ENCODE measurements at places on chromosomes 4 and X.

GRCh38 chr4:95106408-95106928 lies 348.7 kb downstream of the BMPR1B start:
- DNase-seq, result no peak

- no peak for DNase-seq
Observed at GRCh38 chrX:108361316-108361715, 76.9 kb downstream of the COL4A6 start.

GRCh38 chrX:144295921-144296320 lies 412.1 kb downstream of the UBE2NL start:
- DNase-seq, result no peak

GRCh38 chr4:108828620-108829019 lies 65.8 kb upstream of the ETNPPL start:
- no peak for DNase-seq

- DNase-seq, result no peak
Observed at GRCh38 chr4:8355864-8356565, 84.5 kb downstream of the ACOX3 start.

DNA sequence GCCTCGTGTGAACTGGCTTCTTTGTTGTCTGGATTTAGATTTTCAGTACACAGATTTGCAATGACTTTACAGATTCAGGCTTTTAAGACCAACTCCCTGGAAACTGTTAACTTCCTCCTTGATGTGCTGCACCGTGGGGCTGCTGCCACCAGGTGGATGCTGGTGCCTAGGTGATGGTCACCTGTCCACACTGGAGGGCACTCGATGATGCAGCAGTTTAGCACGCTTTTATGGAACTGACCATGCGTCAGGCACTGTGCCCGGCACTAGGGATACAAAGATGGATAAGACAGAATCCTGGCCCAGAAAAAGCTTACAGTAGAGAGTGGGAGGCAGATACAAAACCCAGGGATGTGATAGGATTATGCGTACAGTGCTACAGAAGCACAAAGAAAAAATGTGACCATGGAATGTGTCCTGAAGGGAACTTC lies 180.7 kb downstream of the CEP135 start:
- peak; percentile 66 for DNase-seq

DNA sequence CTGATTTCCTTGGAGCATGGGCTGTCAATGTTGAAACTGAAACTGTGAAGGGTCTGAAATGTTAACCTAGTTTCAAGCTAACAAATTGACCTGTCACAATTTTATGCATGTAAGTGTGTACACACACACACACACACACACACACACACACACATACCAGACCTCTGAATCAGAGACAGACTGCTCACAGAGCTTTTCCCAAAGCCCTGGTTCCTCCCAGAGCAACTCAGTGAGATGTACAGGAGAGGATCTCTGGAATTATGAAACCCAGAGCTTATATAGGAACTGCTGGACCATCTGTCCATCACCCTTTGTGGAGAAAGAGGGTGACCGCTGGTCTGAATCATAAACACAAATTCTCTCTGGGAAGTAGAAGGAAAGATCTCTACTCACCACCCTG lies 228.1 kb upstream of the PRPS2 start:
- DNase-seq, result no peak

- DNase-seq, result no peak
Observed at GRCh38 chr4:82704156-82704555, 94.4 kb downstream of the SCD5 start.

- peak; percentile 36 for DNase-seq
Observed at GRCh38 chr4:22607382-22607781, 85.4 kb upstream of the GBA3 start.

DNA sequence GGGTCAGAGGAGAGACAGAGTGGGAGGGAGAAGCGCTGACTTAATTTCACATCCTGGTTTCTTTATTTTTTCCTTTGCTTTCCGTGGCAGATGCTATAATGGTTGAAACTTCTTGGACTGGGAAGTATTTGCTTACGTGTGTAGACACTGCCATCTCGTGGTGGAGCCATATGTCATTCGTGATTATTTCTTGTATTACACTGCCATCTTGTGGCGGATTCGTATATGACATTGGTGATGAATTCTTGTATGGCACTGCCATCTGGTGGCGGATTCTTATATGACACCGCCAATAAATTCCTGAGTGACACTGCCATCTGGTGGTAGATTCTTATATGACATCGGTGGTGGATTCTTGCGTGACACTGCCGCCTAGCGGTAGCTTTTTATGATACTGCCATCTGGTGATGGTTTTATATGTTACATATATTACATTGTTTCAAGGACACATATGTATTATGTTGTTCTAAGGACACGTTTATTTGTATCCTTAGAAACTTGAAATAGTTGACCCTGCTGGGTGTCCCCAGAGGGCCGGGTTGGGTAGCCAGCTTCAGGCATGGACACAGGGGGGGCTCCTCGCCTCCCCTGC lies 37.3 kb upstream of the CLCN4 start:
- DNase-seq, result peak; percentile 27
